Adipocyte (in vitro differentiated cells): ENCODE measurements at places on chromosomes 11 and 22.

DNA sequence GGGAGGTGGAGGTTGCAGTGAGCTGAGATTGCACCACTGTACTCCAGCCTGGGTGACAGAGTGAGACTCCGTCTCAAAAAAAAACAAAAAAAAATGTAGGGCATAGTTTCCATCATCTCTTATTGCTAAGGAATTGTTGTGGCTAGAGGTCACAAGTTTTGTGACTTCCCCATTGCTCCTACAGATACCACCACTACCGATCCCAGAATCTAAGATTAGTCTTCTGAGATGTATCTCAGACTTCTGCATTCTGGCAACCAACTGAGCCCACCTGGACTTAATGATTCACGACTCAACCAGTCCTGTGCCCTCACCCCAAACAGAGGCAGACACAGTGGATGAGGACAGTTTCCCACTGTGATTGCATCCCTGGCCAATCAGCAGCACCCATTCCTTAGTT, 148.9 kb downstream of the NECTIN1 start:
- DNase-seq = no peak

- DNase-seq = no peak
Measured at GRCh38 chr11:66333220-66333877, 2.9 kb downstream of the RIN1 start.

DNA sequence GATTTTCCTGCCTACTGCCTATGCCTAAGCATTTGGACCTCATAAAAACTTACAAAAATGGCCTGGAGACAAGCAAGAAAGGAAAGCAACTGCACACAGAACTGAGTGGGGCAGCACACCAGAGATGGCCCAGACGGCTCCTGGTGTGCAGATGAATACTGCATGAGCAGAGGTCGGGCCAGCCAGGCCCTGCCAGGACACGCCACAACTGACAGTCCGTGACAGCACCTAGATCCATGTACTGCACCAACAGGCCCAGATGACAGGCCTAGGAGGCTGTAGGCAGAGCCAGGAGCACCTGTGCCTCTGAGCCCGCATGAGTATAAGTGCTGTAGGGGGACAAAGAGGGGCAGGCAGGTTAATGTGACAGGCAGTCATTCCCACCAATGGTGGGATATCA, 160.2 kb downstream of the IGLL1 start:
- no peak for DNase-seq

DNA sequence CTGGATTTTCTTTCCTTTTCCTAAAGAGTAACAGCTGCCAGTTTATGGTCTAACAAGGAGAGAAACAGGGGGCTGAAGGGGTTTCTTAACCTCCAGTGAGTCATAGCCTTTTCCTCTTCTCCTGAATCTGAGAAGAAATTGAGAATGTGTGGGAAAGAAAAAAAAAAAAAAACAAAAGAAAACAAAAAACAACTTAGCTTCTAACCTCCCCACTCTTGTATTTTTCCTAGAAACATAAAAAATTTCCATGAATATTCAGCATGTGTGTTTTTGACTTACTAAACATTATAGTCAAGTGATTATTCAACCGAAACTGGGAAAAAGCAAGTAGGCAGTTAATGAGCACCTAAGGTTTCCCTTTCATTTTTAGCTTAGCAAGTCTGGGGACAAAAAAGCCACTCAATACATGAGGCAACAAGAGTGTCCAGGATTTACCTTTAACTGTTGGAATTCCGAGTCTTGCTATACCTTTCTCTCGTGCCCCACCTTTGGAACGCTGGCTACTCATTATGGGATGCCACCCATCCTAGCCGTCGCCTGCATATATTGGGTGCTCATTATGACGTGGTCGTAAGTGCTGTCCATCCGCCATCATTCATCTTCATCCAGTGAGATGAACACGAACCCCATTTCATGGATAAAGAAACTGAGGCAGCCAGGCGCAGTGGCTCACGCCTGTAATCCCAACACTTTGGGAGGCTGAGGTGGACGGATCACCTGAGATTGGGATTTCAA, 2.4 kb downstream of the ASPHD2 start:
- DNase-seq = no peak

DNA sequence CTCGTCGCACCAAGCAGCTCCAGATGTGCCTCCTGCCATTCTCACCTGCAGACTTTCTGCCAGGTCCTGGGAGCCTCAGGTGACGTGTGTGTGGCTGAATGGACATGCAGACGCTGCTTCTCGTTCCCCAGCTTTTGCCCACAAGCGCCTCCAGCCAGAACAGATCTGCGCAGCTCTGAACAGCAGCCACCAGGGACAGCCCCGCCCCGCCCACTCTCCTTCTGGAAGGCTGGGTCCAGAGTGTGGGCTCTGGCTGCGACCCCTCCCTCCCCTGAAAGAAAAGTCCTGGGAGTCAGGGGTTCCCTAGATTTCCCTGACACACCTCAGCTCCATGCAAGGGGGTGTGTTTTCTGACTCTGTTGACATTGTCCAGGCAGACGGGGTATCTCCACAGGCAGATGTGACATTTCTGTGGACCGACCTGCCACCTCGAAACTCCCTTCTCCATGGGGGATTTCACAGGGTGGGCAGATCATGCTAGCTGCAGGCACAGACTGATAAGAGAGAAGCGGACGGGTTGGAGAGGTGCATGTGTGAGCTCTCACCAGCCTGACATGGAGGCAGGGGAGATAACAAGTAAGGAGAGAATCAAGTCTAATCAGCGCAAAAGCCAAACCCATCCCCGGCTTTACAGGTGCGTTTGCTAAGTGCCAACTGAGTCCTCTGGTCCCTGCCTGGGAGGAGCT, 19.8 kb downstream of the SLCO2B1 start:
- DNase-seq = no peak

- peak; percentile 94 for DNase-seq
Measured at GRCh38 chr11:8033305-8034105, 46.4 kb downstream of the EIF3F start.

GRCh38 chr11:42049650-42050049, 590.2 kb upstream of the LRRC4C start:
- DNase-seq = no peak

GRCh38 chr11:86896441-86896841, 58.8 kb downstream of the FZD4 start:
- DNase-seq = peak; percentile 89

DNA sequence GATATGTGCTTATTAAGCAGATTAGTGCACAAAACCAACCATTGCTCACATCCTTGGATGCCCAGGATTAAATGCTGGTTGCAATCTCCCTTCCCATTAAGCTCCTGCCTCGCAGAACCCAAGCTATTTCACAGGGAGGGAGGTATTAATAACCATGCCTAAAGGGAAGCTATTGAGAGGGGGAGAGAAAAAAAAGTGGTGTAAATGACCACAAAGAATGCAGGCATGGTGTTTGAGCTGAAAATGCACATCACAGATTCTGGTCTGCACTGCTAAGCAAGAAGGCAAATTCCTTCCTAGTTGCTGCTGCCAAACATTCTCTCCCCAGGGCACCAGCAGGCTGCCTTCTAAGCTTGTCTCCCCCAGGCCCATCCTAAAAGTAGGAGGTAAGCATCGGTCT, 92.0 kb upstream of the ISX start:
- DNase-seq = peak; percentile 1

- DNase-seq = no peak
Measured at GRCh38 chr11:34546511-34547209, 33.1 kb upstream of the ELF5 start.

DNA sequence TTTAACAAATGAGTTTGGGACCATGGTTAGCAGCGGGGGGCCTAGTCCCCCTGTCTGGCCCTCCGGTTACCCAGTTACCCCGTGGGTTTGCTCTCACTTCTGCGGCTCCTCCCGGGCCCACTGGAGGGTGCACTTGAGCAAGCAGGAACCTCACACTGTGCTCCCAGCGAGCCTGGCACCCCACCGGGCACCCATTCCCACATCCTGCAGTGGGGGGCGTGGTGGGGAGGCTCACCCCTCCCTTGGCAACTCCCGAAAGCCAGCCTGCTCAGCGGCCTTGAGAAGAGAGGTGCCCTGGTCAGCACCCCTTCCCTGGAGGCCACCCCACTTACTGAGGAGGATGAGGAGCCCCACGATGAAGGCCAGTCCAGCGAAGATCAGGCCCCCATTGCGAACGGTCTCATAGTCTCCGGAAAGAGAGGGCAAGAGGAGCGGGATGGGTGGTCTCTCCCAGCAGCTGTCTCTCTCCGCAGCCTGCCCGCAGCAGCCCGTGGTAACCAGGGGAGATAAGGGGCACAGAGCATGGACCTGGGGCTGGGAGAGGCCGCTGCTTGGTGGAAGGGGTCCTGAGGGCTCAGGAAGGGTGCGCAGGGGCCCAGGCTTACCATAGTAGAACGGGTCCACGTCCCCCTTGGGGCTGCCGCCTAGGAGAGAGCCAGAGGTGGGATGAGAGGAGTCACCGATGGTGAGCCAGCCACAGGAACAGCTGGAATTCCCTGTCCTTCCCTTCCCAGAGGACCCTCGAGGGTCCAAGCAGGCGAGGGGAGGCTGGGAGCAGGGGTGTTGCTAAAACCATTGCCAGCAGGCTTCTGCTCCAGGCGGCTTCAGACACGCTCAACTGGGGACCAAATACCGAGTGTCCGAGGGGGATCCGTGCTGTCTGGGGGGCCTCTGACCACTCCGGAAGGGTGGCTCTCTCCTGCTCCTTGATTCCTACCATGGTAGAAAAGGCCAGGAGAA, 2.2 kb downstream of the FXYD2 start:
- peak; percentile 21 for DNase-seq

GRCh38 chr11:86181379-86181778, 63.2 kb upstream of the EED start:
- DNase-seq = no peak

GRCh38 chr11:64804346-64805210, 1.6 kb upstream of the MAP4K2 start:
- DNase-seq = no peak

GRCh38 chr11:22742157-22742613, 75.8 kb downstream of the GAS2 start:
- DNase-seq = no peak

- DNase-seq = no peak
Measured at GRCh38 chr11:11381471-11382105, 28.5 kb upstream of the CSNK2A3 start.

DNA sequence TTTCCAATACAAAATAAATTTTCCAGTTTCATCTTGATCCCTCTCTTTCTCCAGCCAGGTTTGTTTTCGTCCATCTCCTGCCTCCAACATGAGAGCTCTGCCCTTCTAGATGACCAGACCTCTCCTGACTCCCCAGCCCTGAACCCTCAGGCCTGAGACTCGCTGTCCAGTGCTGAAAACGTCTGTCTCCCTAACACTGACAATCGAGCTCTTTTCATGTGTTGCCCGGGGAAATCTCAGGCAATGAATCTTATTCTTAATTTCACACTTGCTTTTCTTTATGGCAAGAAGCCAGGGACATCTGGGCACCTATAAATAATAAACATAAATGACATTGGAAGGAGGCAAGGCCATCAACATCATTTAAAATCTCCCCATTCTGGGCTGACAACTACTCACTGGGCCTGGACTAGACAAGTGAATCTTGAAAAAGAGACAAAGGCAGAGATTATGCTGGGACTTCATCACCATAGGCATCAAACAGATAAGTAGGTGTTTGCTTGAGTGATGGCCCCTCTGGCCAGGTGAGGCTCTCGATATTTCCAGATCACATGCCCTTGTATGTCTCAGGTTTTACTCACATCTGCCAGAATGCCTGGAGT, 274.5 kb upstream of the B3GAT1 start:
- DNase-seq = no peak

DNA sequence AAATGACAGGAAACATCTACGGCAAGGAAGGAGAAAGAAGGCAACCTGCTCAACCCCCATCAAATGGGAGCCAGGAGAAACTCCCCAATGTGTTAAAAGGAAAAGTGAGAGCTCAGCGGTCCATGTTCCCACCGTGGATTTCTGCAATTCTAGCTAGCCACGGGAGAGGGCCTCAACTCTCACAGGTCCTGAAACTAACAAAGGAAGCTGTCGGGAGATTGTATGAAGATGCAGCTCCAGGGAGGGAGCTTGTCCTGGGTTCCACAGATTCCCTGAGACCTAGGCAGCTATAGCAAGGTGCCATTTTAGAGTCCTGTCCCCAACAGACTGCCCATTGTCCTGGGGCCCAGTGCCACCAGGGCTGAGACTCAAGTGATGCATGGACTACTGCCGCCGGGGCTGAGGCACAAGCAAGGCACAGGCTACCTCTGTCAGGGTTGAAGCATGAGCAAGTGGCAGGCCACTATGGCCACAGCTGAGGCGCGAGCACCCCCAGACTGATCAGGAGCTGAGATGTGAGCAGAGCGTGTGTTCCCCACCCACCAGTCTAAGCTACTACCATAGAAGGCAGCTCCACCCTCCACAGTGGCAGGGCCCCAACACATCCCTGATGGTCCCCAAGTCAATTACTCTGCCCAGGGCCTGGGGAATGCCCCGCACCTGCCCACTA, 31.3 kb downstream of the RSF1 start:
- DNase-seq = no peak

- no peak for DNase-seq
Measured at GRCh38 chr22:37996079-37996478, 11.7 kb upstream of the SOX10 start.

GRCh38 chr22:20418211-20418788, 19.3 kb downstream of the SCARF2 start:
- DNase-seq = peak; percentile 95

DNA sequence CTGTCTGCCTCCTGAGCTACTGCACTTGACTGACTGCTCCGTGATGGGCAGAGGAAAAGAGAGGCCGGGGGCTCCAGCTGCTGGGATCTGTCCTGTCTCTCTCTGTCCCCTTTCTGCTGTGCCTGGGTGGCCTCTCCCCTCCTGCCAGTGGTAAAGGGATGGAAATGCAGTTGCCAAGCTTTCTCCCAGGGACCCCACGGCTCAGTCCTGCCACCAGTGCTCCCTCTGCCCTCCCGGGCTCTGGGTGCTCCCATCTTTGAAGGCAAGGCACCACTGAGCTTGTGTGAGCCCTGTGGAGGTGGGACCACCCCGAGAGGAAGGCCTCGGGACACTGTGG, 32.0 kb downstream of the NADSYN1 start:
- no peak for DNase-seq

GRCh38 chr22:42805016-42805997, 51.8 kb downstream of the ARFGAP3 start:
- DNase-seq = no peak

GRCh38 chr11:117524468-117525183, 197.0 kb downstream of the CEP164 start:
- no peak for DNase-seq

- DNase-seq = peak; percentile 78
Measured at GRCh38 chr11:86617502-86617901, 54.9 kb downstream of the ME3 start.

GRCh38 chr11:16945671-16946469, 68.3 kb downstream of the PLEKHA7 start:
- DNase-seq = peak; percentile 67
